ENCODE measurements at places on chromosomes 16 and 17. TPM values are rescaled to one million over a fixed set of nuclear protein-coding genes. Genes with fewer than 3 reads are reported as not detected.

Gene CACNG3
- total RNA-seq: not detected

Gene ADAMTS18
- not detected for total RNA-seq

Gene CEP295NL
- not detected for total RNA-seq

Gene KRTAP4-5
- not detected for total RNA-seq

Gene CTF1
- total RNA-seq: 1.8 TPM

Gene PRSS53
- 1.3 TPM for total RNA-seq

Gene ARHGDIG
- total RNA-seq: 1.6 TPM

Gene KRTAP9-8
- not detected for total RNA-seq

Gene DHRS7C
- not detected for total RNA-seq

Gene RDM1
- total RNA-seq: 5.7 TPM

Gene BMERB1
- 0.98 TPM for total RNA-seq

Gene ANKFN1
- 0.13 TPM for total RNA-seq

Gene PIMREG
- 13.4 TPM for total RNA-seq

Gene PSME3
- 239 TPM for total RNA-seq

Gene PYDC1
- total RNA-seq: not detected

Gene TMIGD1
- not detected for total RNA-seq

Gene HIC1
- 2.3 TPM for total RNA-seq

Gene PPP1R1B
- not detected for total RNA-seq

Gene PRR11
- total RNA-seq: 41.5 TPM

Gene ZFP3
- 0.04 TPM for total RNA-seq

Gene GAST
- total RNA-seq: not detected

Gene MYLK3
- total RNA-seq: 10.7 TPM

Gene CCL5
- 0.56 TPM for total RNA-seq

Gene CIITA
- total RNA-seq: 0.20 TPM

Gene ATP2A1
- 2.6 TPM for total RNA-seq

Gene CDRT15L2
- total RNA-seq: not detected

Gene ZPBP2
- not detected for total RNA-seq

Gene KRTAP2-4
- total RNA-seq: not detected

Gene KRTAP4-6
- total RNA-seq: not detected

Gene DOC2A
- total RNA-seq: 0.38 TPM

Gene MYCBPAP
- total RNA-seq: not detected

Gene GCGR
- total RNA-seq: not detected

Gene RUSF1
- 49.8 TPM for total RNA-seq

Gene ITGAD
- not detected for total RNA-seq

Gene DVL2
- 44.6 TPM for total RNA-seq

Gene PPL
- 0.07 TPM for total RNA-seq

Gene MLYCD
- 2.0 TPM for total RNA-seq

Gene SPATA32
- not detected for total RNA-seq

Gene RPS15A
- total RNA-seq: 1,796 TPM

Gene NDRG4
- total RNA-seq: 0.85 TPM

Gene SEZ6
- total RNA-seq: not detected

Gene MYH8
- total RNA-seq: not detected

Gene CMTM2
- not detected for total RNA-seq

Gene TEKT1
- total RNA-seq: not detected

Gene PERCC1
- total RNA-seq: not detected

Gene CHMP6
- 25.6 TPM for total RNA-seq

Gene TMEM106A
- total RNA-seq: 0.40 TPM

Gene MYH13
- not detected for total RNA-seq

Gene UTP18
- total RNA-seq: 72.0 TPM

Gene NRN1L
- total RNA-seq: 0.47 TPM

Gene ZNF469
- 0.04 TPM for total RNA-seq

Gene WFIKKN1
- total RNA-seq: 1.1 TPM

Gene TEKT5
- total RNA-seq: not detected

Gene WNT9B
- total RNA-seq: not detected

Gene GNG13
- not detected for total RNA-seq

Gene RUNDC3A
- total RNA-seq: not detected

Gene TMEM88
- 1.4 TPM for total RNA-seq

Gene SCGB1C2
- total RNA-seq: not detected

All from K562 (cell line).